PC-3 (cell line): ENCODE measurements at places on chromosomes 1 and 21. TPM values are rescaled to one million over a fixed set of nuclear protein-coding genes. Genes with fewer than 3 reads are reported as not detected.

DNA sequence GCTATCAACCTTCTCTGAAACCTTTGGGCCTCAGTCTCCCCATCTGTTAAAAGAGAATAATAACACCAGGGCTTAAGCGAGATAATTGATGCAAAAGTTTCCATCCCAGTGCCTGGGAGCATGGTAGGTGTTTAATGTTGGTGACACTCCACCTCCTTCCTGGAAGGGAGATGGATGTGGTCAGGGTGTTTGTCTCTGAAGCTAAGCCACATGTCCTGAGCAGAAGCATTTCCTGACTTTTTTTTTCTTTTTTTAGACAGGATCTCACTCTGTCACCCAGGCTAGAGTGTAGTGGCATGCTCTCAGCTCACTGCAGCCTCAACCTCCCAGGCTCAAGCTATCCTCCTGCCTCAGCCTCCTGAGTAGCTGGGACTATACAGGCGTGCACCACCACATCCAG lies 72.6 kb upstream of the HMGB4 start:
- no peak for DNase-seq
- H3K27ac ChIP-seq, result no peak overlapping the region
- no peaks in the 10 kb centered on the region for H3K36me3 ChIP-seq
- H3K4me1 ChIP-seq, result no peaks in the 10 kb centered on the region

DNA sequence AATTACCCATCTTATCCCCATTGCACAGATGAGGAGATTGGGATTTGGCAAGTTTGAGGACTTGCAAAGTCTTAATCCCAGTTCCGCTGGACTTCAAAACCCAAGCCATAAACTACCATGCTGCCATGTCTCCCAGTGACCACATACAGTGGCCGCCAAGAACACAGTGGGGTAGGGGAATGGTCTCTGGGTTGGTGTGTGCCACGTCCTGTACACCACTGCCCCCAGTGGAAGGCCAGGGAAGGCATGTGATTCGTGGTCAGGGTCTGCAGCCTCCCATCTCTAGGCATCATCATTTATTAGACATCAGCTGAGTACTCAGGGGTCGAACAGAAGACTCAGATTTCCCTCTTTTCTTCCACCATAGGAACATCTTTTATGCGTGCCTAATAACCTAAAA lies 76.0 kb downstream of the MAN1C1 start:
- H3K36me3 ChIP-seq, result no peaks in the 10 kb centered on the region
- H3K27ac ChIP-seq, result no peak overlapping the region
- no peak overlapping the region for H3K4me3 ChIP-seq
- no peak for DNase-seq

DNA sequence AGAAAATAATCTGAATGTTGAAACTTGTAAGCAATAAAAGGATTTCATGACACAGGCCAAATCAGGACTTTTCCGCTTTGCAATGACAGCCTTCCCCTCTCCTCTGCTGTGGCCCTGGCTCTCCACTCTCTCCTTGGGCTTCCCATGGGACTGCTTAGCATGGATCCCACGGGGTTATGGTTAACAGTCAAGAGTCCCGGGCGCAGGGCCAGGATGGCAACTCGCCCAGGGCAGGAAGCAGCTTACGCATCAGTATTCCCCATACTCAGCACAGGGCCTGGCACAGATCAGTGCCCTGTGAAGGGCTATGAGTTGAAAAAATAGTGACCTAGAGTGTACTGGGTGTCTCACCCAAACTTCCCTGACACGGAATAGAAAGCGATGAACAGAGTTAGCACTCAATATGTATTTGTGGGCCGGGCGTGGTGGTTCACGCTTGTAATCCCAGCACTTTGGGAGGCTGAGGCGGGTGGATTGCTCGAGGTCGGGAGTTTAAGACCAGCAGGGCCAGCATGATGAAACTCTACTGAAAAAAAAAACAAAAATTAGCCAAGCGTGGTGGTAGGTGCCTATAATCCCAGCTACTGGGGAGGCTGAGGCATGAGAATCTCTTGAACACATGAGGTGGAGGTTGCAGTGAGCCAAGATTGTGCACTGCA lies 29.1 kb upstream of the GRHL3 start:
- no peak overlapping the region for H3K4me3 ChIP-seq
- peaks cover 62% of the 10 kb centered on the region for H3K4me1 ChIP-seq
- H3K27ac ChIP-seq, result peak overlapping the region; percentile 76
- no peaks in the 10 kb centered on the region for H3K36me3 ChIP-seq
- H3K27me3 ChIP-seq, result no peaks in the 10 kb centered on the region

Gene ZNF670
- total RNA-seq, result 5.6 and 5.9 TPM in 2 replicates

- no peaks in the 10 kb centered on the region for H3K27me3 ChIP-seq
- no peak overlapping the region for H3K27ac ChIP-seq
- H3K4me3 ChIP-seq, result no peak overlapping the region
- peaks cover 6% of the 10 kb centered on the region; the same call in 1 of the 2 replicates for H3K36me3 ChIP-seq
- no peaks in the 10 kb centered on the region for H3K4me1 ChIP-seq
Observed at GRCh38 chr1:228347181-228347580, 59.5 kb downstream of the TRIM11 start.

Gene MTARC2
- total RNA-seq, result 13.3 and 17.7 TPM in 2 replicates

- H3K4me3 ChIP-seq, result no peak overlapping the region
- DNase-seq, result peak; percentile 26
- H3K27me3 ChIP-seq, result peaks cover 11% of the 10 kb centered on the region; the same call in 1 of the 2 replicates
- H3K27ac ChIP-seq, result no peak overlapping the region
- no peaks in the 10 kb centered on the region for H3K36me3 ChIP-seq
Observed at GRCh38 chr21:37765221-37765900, 150.9 kb downstream of the KCNJ6 start.

DNA sequence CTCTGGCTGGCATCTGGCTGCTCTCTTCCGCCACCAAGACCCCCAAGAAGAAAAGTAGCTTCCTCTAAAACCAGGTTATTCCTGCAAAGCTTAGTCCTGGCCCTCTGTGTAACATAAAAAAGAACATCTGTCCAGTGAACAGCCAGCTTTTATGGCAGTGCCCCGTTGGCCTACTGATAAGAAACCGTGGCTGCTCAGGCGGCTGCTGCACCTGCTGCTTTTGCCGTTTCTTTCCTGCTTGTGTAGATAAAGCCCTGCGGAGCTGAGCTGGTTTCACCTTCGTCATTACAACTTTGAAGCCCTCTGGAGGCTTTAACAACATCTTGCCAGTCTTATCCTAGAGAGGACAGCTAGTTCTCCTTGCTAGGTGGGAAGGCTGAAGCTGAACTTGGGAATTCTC lies 20.5 kb downstream of the ELAPOR1 start:
- no peaks in the 10 kb centered on the region for H3K4me1 ChIP-seq
- no peaks in the 10 kb centered on the region for H3K27me3 ChIP-seq
- no peak overlapping the region for H3K27ac ChIP-seq
- H3K4me3 ChIP-seq, result no peak overlapping the region

GRCh38 chr1:91697861-91698260 lies 188.1 kb downstream of the TGFBR3 start:
- H3K27ac ChIP-seq, result no peak overlapping the region
- no peaks in the 10 kb centered on the region for H3K4me1 ChIP-seq

Gene TRPM2
- 48.3 and 50.0 TPM in 2 replicates for total RNA-seq

DNA sequence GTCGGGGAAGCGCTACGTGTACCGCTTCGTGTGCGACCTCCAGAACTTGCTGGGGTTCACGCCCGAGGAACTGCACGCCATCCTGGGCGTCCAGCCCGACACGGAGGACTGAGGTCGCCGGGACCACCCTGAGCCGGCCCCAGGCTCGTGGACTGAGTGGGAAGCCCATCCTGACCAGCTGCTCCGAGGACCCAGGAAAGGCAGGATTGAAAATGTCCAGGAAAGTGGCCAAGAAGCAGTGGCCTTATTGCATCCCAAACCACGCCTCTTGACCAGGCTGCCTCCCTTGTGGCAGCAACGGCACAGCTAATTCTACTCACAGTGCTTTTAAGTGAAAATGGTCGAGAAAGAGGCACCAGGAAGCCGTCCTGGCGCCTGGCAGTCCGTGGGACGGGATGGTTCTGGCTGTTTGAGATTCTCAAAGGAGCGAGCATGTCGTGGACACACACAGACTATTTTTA lies 17.1 kb downstream of the ETS2 start:
- no peaks in the 10 kb centered on the region for H3K27me3 ChIP-seq
- no peak overlapping the region for H3K4me3 ChIP-seq
- peaks cover 31% of the 10 kb centered on the region for H3K4me1 ChIP-seq
- DNase-seq, result no peak

GRCh38 chr1:183498342-183498991 lies 26.2 kb downstream of the SMG7 start:
- no peaks in the 10 kb centered on the region for H3K27me3 ChIP-seq
- DNase-seq, result no peak
- no peak overlapping the region for H3K4me3 ChIP-seq
- H3K36me3 ChIP-seq, result no peaks in the 10 kb centered on the region
- no peak overlapping the region for H3K27ac ChIP-seq
- H3K4me1 ChIP-seq, result no peaks in the 10 kb centered on the region

DNA sequence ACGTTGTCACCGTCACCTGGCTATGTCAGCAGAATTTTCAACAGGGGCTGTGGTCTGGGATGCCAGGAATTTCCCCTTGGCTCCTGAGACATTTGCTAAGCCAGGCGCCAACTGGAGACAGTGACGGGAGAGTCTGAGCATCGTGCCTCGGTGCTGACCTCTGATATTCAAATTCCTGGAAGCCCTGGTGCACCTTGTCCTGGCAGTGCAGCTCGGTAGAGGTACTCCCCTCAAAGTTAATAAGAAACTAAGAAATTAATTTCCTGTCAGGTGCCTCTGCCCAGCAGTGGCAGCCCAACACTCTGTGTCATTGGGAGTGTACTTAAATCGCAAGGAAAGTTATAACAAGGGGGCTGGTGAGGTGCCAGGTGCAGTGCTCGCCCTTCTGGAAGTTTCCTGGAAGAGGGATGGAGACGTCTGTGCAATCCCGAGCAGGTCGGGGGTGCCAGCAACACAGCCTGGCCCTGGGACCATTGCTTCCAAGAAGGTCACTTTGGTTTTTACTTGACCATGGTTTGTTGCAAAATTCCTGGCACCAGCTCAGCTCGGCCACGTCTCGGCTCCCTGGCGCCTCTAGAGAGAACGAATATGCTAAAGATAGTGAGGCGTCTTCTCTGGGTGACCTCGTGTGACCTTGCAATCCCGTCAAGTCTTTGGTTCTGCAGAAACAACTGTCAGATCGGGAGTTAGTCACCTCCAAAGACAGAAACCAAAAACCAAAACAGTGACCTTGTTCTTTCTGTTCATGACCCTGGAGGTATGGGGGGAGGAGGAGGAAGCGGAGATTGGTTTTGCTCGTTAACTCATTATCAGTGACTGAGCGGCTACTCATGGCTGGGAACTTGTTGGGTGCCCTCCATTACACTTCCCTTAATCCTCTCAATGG lies 149.5 kb upstream of the VAMP3 start:
- no peaks in the 10 kb centered on the region for H3K36me3 ChIP-seq
- peaks cover 81% of the 10 kb centered on the region for H3K27me3 ChIP-seq
- no peak overlapping the region for H3K27ac ChIP-seq
- H3K4me3 ChIP-seq, result no peak overlapping the region
- DNase-seq, result no peak
- no peaks in the 10 kb centered on the region for H3K4me1 ChIP-seq
